ENCODE measurements at places on chromosomes 7 and 10.
A peak's percentile ranks its signal among the peaks of the same experiment; 100 is the strongest.

DNA sequence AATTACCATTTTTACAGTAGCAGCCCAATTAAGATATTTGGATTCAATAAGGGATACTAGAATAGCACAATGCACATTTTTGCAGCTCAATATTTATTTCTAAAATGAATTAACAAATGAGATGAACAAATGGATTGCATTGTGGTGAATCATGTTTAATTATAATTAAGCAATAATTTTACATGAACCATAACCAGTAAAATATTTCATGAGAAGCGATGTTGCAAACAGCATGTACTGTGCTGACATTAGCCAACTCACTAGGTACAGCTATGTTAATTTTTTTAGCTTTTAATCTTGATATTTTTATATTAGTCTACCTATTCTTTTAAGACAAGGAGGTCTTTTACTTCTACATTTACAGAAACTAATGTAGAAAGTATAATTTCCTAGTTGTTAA, 399.1 kb upstream of the AKR1E2 start:
- no peak for DNase-seq

DNA sequence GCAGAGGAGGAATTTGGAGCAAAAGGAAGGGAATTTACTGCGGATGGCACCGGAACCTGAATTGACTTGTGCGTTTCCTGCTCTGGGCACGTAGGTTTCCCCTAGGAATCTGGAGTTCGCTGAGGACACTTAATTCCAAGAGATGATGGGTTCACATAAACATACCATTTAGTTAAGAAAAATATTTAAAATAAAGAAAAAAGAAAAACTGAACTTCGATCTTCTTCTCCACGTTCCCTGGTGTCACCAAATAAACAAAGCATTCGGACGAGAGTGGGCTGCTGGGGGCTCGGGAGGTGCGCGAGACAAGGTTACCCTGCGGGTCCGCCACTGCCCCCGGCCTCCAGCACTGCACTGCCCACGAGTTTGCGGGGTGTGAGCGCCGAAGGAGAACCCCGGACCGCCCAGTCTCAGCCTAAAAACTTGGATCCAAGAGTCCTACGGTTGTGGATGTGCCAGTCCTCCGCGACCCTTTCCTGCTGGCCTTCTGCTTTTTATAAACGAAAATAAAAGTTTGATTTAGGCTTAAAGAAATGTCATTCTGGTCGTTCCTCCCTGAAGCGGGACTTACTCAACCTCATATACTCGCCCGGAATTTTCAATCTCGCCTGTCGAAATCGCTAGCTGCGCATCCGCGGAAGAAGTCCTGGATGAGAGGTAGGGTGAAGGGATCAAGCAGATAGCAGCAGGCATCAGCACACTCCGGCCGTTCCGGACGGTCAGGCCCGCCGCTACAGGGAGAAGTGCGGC, 30.3 kb downstream of the SKIDA1 start:
- DNase-seq = no peak

DNA sequence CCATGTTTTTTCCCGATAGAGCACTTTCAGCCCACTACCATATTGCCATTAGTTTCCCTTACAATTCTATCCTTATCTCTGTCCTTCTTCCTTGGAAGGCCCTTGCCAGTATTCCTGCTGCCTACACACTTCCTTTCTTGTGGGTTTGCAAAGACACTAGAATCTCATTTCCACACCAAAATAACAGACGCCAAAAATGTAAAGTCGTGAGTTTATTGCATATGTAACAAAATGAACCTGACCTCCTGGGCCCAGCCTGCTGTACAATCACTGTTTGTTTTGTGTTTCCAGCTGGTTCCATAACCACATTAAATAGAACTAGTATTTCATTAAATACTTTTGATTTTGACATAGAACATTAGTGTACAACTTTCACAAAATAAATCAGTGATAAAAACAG, 116.7 kb downstream of the SMURF1 start:
- DNase-seq = no peak

GRCh38 chr10:100506596-100507356, 12.9 kb downstream of the SEC31B start:
- DNase-seq = no peak

DNA sequence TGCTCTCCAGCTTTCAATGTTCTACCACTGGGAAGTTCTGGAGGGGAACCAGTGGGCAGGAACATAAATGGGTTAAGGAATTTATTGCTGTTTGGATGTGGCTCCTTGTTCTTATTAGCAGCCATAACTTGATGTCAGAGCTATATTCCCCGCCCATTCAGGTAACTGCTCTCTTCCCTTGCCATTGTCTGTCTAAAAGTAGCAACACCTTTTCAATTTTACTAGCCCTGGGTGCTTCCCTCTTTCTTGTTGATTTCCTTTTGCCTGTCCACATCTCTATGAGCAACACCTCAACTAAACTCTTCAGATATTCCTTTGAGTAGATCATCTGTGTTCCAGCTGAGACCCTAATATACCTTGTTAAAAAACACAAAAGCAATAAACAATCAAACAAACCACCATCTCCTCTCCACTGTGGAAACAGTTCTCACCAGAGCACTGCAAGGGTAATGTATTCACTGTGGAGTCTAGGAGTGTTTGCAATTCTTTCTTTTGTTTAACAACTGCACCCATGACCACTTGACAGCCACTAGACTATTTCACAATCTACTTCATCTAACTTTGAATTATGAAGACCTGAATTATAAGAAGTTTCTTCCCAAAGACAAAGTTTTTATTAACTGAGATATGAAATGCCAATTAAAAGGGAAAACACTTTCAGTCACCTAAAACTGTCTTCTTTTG, 436.7 kb downstream of the IPMK start:
- no peak for DNase-seq

GRCh38 chr10:33676606-33677339, 342.3 kb upstream of the NRP1 start:
- no peak for DNase-seq

DNA sequence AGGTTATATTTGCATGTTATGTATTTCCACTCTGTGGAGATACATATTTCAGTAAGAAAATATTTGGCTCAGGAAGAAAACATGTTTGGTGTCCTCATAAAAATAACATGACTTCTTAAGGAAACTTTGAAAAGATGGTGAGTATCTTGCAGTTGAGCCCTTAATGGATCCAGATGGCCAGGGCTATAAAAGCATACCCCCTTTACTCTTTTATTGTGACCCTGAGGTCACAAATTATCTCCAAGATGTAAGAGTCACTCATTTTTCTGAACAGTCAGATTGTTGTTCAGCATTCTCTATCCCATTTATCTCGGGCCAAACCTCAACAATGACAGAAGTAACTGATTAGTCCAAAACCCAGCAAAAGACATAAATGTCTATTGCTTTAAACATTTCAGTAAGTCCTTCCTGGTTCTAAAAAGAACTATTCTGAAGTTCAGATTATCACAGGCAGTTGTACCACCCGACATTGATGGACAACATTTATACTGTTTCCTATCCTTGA, 539.4 kb downstream of the PARD3 start:
- DNase-seq = no peak

- DNase-seq = no peak
Observed at GRCh38 chr7:35019801-35020200, 17.5 kb downstream of the DPY19L1 start.

GRCh38 chr7:10308276-10308675, 665.4 kb upstream of the PHF14 start:
- no peak for DNase-seq

DNA sequence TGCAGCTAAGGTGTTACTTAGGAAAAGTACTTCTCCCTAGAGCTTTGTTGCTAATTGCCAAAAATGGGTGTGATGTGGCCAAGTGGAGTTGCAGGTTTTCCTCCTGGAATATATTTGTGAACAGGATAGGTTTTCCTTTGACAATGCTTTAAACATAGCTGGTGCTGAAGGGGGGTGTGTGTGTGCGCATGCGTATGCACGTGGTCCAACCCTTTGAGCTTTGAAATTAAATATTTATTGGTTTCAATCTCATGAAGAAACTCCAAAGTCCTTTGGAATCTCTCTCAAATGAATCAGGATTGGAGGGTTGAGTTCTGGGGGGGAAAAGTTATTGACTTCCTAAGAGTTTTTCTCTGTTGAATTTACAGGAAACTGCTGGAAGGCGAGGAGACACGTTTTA, 11.1 kb downstream of the INA start:
- no peak for DNase-seq

DNA sequence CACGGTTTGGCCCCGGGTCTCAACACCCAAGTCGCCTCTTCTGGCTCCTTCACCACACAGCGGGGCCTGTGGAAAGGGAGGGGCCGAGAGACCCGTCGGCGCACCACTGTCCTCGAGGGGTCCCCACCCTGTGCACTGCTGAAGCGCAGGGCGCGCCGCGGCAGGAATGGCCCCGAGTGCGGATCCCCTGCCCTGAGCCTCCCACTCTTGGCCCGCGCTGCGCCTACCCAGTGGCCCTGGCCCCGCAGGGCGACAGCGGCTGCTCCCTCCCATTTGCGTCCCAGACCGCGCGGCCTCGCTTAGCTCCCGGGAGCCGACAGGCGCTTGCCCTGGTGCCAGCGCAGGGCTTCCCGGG, 2.1 kb upstream of the SFMBT2 start:
- DNase-seq = no peak

- DNase-seq = no peak
Observed at GRCh38 chr7:18201350-18201749, 173.7 kb upstream of the PRPS1L1 start.

DNA sequence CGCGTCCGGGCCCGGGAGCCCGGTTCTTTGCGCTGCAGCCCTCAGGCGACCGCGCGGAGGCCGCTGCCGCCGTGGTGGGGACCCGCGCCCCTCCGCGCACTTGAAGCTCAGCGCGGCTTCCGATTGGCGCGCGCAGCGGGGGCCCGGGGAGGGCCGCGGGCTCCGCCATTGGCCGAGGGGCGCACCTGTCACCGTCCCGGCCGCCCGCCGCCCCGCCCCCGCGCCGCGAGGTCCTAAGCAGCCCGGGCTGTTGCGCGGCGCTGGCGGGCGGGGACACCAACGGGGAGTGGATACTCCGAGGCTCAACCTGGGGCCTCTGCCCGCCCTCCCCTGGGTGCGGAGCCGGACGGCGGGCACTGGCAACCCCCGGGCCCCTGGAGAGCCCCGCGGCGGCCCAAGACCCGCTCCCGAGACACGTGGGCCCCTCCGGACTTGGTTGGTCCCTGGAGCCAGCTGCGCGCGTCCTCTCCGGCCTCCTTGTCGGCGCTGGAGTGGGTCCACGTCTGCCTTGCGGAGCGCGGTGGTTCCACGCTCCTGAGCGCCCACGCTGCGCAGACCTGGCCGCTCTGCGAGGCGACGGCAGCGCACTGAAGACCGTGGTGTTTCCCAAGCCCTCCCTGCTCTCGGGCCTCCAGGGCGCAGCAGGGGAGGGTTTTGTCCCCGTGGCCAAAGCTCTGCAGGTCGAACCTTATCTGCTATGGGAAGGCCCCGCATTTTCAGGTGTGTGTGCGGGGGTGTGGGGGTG, at the start of gene MNX1:
Gene MNX1, minus strand, starts transcription at position 76 of the 745 bp plus-strand sequence. CDS start 313 bp downstream, outside the sequence.
- DNase-seq = peak; percentile 40

DNA sequence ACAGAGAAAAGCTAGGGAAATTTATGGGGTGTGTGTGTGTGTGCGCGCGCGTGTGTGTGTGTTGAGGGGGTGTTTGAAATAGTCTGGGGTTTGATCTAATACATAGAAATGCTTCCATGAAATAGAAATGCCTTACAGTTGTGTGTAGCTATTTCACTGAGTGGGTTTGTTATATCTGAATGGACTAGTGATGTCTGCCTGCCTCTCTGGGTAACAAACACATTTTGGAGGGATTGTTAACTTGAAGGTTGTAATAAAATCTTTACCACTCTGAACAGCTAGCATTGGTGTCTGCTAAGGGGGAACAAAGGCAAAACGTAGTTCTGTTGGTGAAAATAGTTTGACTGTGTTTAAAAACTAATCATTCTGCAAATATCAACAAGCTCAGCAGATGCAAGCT, 509.3 kb downstream of the LRMDA start:
- DNase-seq = no peak

DNA sequence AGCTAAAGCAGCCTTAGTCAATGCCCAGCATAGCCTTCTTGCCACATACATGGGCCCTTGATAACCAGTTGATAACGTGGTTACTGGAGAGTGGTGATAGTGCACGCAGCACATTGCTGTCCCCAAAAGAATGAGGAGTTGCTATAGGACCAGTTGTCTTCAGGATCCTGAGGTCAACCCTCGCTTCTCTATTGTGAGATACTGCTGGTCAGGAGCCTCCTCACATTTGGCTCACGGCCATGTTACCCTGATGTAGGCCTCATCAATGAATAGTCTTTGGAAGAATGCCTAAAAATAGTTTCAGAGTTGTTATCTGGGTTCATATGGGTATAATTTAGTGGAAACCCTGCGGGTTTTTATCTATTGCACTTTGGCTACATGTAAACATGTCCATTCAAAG, 230.7 kb downstream of the VTI1A start:
- DNase-seq = no peak

- peak; percentile 78 for DNase-seq
Observed at GRCh38 chr7:50349963-50350944, 45.7 kb downstream of the IKZF1 start.

- no peak for DNase-seq
Observed at GRCh38 chr10:34748767-34749166, 66.3 kb downstream of the PARD3 start.

DNA sequence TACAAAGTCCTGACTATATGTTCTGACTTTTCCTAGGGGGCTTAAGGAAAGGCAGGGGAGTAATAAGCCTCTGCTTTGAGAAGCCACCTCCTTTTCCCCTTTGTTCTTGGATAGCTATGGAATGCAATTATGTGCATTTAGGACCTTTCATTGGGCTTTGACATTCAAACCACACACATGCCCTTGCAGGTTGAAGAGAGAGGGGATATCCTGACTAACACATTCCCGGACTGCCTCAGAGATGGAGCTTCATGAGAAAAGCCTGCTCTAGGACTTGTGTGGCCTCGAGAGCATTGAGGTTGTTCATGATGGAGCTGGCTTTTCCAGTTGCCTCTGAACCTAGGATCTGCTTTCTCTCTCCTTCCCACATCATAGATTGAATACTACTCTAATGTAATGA, 694.5 kb downstream of the LRMDA start:
- no peak for DNase-seq

GRCh38 chr10:31466313-31466712, 147.3 kb downstream of the ZEB1 start:
- no peak for DNase-seq

- no peak for DNase-seq
Observed at GRCh38 chr7:46079421-46079820, 158.3 kb upstream of the IGFBP3 start.

DNA sequence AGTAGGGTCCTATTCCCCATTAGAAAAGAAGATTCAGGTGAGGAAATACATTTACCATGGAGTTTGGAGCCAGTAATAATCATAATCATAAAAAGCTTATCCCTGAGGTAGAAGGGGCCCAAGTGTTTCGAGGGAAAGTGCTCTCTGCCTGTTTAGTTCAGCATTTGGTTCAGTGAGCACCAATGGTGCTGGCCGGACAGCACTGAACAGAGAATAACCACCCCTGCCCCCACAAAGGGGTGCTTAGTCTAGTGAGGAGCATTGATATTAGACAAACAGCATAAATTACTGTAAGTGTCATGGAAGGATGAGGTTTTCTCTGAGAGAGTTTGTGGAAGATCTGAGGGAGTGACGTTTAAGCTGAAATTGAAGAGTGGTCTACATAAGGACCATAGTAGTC, 21.6 kb upstream of the ATE1 start:
- DNase-seq = no peak
